ENCODE measurements at places on chromosomes 7 and 10.

DNA sequence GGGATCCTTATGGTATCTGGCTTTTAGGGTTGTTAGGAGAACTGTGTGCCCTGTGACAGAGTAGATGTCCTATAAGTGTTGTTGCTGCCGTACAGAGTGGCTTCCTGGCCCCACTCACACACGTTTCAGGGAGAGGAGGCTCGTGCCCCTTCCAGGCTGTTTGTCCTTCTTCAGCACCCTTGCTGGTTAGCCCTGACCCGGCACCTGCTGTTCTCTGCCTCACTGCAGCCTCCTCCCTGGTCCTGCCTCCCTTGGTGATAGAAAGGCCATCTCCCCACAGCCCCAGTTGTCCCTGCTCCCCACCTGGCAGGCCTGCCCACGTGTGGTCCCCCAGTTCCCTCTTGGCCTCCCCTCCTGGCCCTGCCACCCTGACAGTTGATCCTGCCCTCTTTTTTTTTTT lies 2.3 kb downstream of the CLIP2 start:
- no peak for DNase-seq

- no peak for DNase-seq
Measured at GRCh38 chr10:34966040-34966439, 124.1 kb downstream of the CUL2 start.

- no peak for DNase-seq
Measured at GRCh38 chr7:46150202-46150601, 229.1 kb upstream of the IGFBP3 start.

GRCh38 chr10:22588462-22588861 lies 125.9 kb downstream of the PIP4K2A start:
- no peak for DNase-seq

- no peak for DNase-seq
Measured at GRCh38 chr10:123354521-123354920, 200.3 kb downstream of the BUB3 start.

Data from stimulated activated CD8-positive, alpha-beta memory T cell treated with anti-CD3 and anti-CD28 coated beads, Interleukin-4, amount 100 ng/mL, for 1 hour (primary cell).